Activated CD8-positive, alpha-beta memory T cell treated with anti-CD3 and anti-CD28 coated beads for 24 hours (primary cell): ENCODE measurements at places on chromosomes 16 and 17.

GRCh38 chr17:15468126-15468525 lies 705 bp upstream of the CDRT4 start:
- no peak for DNase-seq

DNA sequence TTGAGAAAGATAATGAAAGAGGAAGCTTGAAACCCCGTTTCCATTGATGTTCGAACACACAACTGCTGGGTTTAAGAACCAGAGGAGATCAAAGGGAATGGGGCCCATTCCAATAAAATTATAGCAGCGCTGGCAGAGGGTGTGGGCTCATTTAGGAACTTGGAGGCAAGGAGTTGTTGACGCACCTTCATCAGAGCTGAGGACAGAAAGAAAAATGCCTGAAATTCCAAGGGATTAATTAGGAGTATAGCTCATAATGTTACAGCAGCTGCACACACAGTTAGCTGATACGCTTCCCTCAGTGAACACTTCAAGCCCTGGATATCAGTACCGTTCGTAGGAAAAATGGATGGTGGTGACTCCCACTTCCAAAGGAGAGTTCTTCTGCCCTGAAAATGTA lies 127.2 kb downstream of the AXIN2 start:
- DNase-seq = no peak

DNA sequence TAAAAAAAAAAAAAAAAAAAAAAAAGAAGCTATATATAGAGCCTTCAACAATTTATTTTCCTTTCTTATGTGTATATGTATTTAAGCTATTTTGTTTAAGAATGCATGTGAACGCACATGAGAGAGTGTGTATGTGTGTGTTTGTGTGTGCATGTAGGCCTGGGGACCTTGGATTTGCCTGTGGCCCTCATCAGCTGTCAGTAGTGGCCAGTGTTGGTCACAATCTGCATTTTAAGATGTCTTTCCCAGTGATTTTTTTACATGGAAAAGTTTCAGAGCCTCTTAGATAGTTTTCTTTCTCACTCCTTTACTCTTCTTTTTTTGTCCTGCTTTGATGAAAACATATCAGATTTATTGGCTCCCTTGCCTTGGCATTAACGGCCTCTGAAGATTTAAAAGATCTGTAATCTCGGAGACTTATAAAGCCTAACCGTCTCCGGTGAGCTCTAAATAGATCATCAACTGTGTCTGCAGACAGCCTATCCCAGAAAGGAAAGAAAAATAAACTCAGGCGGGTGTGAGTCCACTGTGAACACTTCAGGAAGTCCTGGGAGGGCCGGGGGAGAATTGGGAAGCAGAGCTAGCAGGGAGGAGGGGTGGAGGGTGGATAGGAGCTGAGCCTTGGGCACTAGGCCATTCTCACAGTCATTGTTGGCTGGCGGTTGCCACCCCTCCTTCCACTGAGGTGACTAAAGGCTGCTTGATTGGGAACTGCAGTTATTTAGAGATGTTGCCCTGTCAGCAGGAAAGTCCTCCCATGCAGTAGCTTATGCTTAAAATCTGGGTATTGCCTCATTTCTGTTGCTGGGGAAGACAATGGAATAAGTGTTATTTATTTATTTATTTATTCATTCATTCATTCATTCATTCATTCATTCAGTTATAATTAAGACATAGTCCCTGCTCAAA lies 86.8 kb downstream of the WWP2 start:
- no peak for DNase-seq

DNA sequence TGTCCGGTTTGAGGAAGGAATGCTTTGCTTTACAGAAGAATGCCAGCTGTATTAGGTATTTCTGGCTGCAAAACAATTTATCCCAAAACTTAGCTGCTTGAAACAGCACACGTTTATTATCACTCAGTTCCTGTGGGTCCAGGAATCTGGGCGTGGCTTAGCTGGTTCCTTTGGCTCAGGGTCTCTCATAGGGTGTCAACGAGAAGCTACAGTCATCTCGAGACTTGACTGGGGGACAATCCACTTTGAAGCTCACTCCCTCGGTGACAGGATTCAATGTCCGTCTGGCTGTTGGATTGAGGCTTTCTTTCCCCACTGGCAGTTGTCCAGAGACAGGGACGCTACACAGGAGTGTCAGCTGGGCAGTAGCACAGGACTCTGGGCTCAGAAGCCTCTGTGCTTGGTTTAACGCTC lies 9.6 kb upstream of the RHBDF2 start:
- no peak for DNase-seq
